ENCODE measurements at places on chromosomes 12 and 14. TPM values are rescaled to one million over a fixed set of nuclear protein-coding genes. Genes with fewer than 3 reads are reported as not detected.

GRCh38 chr12:49049566-49050224, 10.9 kb downstream of the KMT2D start:
- DNase-seq: no peak

DNA sequence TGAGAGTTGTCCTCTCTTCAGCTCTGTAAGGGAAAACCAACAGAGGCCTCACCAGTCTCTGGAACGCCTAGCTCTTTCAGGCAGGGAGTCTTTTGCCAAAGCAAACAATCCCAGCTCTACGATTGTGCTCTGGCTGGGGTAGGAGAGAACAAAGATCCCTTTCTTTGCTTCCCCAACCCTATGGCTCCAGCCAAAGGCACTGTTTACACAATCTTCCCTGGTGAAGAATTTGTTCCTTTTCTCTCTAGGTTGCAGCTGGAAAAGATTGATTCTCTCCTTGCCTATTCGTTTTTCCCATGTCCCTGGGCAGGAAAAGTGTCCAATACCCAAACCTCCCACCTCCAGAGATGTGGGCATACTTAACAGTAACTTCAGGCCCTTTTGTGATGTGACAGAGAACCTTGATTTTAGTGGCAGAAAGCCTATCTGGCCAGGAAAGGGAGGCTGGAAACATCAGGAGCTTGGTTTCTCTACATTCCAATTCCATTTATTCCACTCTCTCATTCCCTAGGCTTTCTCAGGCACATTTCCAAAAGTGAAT, 16.8 kb downstream of the ATP5MC2 start:
- no peak for DNase-seq

DNA sequence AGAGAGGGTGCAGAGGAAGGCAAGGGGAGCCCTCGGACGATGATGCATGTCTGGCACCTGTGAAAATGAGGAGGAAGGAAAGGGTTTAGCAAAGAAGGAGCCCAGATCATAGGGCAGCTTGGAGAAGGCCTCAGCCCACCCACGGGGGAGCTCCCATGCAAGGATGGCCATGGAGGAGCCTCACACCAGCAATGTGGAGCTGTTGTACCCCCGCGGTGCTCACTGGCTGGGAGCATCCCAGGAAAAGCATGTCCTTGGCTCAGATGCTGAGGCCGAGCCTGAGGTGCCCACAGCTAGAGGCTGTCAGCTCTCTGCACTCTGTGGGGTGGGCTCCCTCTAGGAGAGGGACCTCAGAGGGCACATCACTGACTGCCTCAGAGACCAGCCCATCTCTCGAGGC, 622.6 kb downstream of the AACS start:
- DNase-seq: no peak

DNA sequence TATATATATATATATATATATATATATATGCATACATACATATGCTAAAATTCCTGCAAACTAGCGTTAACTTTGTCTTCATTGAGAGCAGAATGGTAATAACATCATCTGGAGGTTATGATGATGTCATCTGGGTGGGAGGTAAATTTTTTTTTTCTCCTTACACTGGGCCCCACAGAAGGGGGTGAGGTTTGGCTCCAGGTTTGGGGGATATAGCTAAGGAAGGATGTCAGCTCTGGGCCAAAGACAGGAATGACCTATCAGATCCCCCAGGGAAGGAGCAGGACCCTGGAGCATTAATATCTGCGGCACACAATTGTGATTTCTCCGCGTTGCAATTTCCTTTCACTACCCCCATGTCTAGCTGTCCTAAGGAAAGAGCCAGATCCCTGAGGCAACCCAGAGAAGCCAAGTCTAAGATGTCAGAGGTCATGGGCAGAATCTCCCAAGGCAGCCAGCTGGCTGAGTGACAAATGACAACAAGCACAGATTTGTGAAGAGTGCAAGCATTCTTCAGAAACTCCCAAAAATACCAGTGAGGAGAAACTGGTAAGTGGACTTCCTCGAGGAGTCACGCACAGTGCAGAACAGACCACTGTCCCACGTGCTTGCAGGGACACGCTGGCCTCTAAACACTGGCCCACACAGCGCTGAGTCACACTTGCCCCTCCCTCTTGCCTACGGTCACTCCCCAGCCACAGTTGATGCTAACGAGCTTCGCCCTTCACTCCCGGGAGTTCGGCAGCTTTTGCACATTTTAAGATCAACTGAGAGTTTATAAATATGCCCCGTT, 9.9 kb downstream of the UBC start:
- no peak for DNase-seq

DNA sequence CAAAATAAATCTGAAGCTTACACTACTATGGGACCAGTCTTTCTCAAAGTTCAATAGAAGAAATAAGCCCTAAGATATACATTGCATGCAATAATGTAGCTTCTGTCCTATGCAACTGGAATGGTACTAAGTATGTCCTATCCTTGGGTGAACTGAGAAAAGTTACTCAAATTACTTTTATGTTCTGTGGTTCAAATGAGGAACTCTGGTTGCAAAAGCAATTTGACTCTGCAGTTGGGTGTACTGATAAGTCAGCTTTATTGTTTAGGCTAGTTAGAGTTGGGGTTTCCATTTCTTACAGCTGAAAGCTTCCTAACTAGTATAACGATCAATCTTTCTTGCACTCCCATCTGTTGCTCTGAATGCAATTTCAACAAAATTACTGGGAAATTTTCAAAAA, 29.2 kb downstream of the GPR135 start:
- no peak for DNase-seq

- no peak for DNase-seq
Measured at GRCh38 chr12:47178014-47178413, 98.3 kb upstream of the AMIGO2 start.

- DNase-seq: no peak
Measured at GRCh38 chr14:102667703-102668102, 75.3 kb downstream of the RCOR1 start.

DNA sequence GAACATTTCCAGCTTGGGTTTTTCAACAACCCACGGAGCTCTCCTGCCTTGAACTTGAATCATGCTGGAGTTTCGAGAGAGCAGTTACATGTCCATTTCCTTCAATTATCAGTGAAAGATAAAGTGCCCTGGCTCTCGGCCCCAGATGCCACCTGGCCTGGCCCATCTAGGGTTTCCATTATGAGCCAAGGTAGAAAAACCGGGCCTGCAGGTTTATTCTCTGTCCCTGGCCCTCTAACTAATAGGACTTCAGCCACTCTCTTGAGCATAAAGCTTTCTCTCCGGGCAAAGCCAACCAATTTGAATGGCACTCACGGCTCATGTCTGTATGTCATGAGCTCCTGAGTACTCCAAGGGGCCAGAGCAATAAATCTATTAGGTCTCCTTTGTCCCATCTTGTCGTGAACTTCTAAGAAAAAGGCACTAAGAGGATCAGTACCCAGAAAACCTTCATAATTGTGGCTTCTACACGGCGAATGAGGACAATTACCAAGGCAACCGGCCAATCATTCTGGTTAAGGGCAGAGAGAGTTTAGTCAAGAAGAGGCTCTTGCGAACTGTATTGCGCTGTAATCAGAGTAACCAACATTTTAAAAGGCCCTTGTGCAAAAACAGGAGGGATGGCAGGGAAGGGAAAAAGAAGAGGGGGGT, 392.3 kb downstream of the MED13L start:
- no peak for DNase-seq

GRCh38 chr12:109510196-109510595, 32.8 kb downstream of the UBE3B start:
- no peak for DNase-seq

- DNase-seq: no peak
Measured at GRCh38 chr12:127779301-127780045, 487.5 kb upstream of the TMEM132C start.

DNA sequence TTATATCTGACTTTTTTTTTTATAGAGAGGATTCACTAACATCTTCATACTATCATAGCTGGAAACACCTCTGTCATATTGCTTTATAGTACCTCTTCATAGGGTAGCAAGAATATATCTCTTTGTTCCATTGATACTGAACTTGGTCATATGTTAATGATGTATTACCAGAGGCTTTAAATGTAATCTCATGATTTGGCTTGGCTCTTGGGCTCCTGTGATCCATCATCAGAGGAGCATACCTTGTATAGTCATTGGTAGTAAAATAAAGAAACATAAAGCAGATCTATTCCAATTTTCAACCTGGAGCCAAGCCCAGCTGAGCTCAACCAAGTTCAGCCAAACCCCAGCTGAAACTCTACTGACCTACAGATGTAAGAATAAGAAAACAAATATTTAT, 43.2 kb upstream of the GRIN2B start:
- no peak for DNase-seq

- no peak for DNase-seq
Measured at GRCh38 chr12:20097626-20098025, 270.7 kb upstream of the PDE3A start.

- DNase-seq: no peak
Measured at GRCh38 chr14:30193101-30193500, 265.5 kb upstream of the PRKD1 start.

- no peak for DNase-seq
Measured at GRCh38 chr14:53519137-53519536, 366.0 kb upstream of the DDHD1 start.

DNA sequence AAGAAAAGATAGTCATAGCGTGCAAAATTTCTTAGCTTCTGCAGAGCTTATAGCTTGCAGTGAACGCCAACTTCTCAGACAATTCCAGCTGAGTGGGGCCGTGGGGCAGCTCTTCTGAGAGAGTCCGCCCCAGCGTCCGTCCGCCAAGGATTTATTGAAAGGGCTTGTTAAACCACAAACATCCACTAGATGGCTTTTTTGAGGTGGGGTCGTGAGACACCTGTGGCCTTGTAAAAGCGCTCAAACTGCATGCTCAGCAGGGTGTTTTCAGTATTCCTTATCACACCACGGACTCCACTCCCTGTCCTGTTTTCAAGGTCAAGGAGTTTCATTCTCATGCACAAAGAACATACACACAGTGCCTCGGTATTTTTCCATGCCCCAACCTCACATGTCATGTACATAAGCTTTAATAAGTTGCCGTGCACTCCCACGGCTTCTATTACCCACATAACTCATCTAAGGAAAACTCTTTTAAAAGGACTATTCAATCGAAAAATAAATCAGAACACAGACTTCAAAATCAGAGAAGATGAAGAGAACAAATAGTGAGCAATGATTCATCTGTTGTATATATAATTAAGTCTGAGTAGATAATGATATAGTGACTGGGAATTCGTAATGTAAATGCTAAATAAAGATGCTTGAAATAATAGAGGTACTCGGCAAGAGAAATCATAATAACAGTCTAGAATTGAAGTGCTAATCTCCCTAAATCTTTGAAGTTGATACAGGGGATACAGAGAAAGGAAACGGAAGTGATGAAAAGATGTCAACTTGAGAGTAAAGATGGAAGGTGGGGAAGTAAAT, 46.7 kb downstream of the WBP11 start:
- no peak for DNase-seq

SLC8A3 gene
- polyA plus RNA-seq: not detected

KRT2 gene
- polyA plus RNA-seq: 2.4 TPM

POTEG gene
- polyA plus RNA-seq: not detected

ZNF705A gene
- polyA plus RNA-seq: not detected

KRT8 gene
- polyA plus RNA-seq: 0.09 TPM

Data from naive thymus-derived CD4-positive, alpha-beta T cell (primary cell).